ENCODE measurements at places on chromosomes 12 and 14.

GRCh38 chr14:104749111-104749649 is 3.8 kb upstream of the SIVA1 start:
- no peak for DNase-seq

GRCh38 chr12:106582641-106583230 is at the start of gene RFX4:
Gene RFX4 (plus strand): TSS chr12:106583004. CDS start chr12:106583321, 317 bp downstream.
- DNase-seq = peak; percentile 50

DNA sequence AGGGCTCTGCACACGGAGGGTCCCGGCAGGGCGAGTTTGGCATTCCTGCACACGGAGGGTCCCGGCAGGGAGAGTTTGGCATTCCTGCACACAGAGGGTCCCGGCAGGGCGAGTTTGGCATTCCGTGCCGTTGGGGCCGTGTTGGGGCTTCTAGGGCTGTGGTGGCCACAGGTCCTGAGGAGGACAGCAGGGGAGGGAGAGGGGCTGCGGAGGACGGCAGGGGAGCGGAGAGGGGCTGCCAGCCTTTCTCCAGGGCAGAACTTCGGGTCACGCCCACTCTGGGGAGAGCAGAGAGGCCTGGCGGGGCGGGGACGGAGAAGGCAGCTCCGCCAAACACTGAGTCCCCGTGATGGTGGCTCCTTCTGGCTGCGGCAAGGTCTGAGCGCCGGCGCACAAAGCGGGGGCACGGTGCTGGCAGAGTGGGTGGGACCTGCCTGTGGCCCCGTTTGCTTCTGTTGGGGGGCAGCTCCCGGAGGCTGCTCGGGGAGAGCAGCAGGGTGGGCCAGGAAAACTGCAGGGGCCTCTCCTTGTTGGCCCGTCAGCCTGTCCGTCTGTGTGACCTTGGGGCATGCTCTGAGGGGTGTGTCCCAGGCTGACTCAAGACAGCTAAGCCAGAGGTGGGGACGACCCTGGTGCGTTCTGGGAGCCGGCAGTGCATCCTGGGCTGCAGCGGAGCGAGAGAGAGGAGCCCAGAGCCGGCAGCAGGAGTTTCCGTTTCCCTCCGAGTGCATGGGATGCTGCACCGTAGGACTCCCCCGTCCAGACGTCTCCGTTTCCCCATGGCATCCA is 60.2 kb downstream of the LRCOL1 start:
- DNase-seq = no peak

GRCh38 chr12:130031571-130032189 is 127.9 kb upstream of the TMEM132D start:
- peak; percentile 24 for DNase-seq

DNA sequence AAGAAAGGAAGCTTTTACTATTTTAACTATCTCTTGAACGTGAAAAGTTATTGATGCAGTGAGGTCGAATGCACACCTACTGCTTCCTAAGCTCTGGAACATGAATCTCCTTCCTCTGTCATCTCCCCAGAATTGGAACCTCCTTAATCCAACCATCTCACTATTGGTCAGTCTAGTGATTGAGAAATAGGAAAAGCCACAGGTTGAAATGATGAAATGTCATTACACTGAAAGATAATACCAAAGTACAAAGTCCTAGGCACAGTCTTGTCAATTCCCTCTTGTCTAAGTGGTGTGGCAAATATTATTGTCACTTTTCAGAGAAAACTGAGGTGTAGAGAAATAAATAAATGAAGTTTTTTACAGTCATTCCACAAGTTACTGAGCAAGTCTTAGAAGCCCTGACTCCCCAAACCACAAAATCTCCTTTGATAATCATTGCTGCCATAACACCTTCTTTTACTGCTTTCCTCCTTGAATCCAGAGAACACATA is 19.5 kb upstream of the HIGD1C start:
- DNase-seq = no peak

Data from C1 segment of cervical spinal cord (tissue), 14 donors.